Activated T-helper 2 cell treated with anti-CD3 and anti-CD28 coated beads, Interferon-gamma antibody, Interleukin-2, Interleukin-4, amounts not matched to agents 10 μg/mL and 5 μg/mL and 100 μg/mL, durations not matched to agents 14 hours and 24 hours and 36 hours (primary cell): ENCODE measurements at places on chromosomes 4 and X. TPM values are rescaled to one million over a fixed set of nuclear protein-coding genes. Genes with fewer than 3 reads are reported as not detected.

Gene BANK1
- total RNA-seq: 0.14 and 0.16 TPM in 2 replicates

Gene HPGD
- 0.48 and 1.2 TPM in 2 replicates for total RNA-seq

Gene UGT2A3
- total RNA-seq: not detected in 2 replicates

Gene OTC
- total RNA-seq: not detected in 2 replicates

Gene PAGE5
- total RNA-seq: not detected in 2 replicates

Gene MGARP
- not detected in 2 replicates for total RNA-seq

Gene CLDN22
- not detected in 2 replicates for total RNA-seq

Gene NDUFC1
- 50.9 and 51.4 TPM in 2 replicates for total RNA-seq

DNA sequence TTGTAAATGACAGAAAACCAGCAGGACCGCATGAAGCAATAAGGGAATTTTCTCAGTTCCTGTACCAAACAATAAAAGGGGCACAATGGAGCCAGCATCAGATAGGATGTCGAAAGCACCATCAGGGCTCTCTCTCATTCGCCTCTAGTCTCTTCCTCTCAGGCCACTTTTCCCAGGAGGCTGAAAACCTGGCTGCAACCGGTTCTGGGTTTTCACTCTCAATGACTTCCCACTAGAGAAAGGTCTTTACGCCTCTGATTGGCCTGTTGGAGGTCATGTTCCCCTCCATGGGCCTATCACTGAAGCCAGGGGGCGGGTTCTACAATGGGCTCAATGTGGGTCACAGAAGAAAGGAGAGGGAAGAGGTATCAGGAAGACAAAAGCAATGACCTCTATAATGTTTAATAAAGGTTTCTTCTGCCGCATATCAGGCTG lies 29.3 kb downstream of the ZNF827 start:
- H3K27ac ChIP-seq: no peak overlapping the region
- no peak for DNase-seq
- no peak overlapping the region for H3K4me3 ChIP-seq

DNA sequence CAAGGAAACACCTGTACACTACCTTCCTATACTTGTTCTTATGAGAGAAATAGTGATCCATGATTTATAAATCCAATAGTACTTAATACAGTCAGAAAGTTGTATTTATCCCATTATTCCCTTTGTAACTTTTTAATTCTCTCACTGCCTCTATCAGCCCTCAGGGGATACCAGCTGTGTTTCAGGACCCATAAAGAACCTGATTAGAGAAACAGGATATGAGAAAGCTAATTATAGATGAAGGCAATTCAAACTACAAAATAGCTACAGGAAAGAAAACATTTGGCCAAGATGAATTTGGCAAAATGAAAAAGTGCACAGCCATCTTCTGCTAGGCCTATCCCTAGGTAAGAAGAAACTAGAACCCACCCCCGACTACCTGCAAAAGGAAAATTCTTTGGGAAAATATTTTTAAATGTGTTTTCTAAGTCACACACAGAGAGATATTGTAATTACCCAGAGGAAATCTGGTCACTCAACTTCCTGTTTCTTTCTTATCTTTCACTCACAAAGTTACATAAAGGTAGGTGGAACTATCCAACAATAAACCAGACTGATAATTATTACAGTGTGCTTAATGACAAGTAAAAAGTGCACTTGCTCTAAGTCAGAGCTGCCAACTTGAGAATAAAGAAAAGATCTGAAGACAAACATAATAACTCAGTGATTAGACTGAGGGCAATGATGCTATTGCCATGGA lies 836.5 kb upstream of the HTR2C start:
- no peaks in the 10 kb centered on the region for H3K36me3 ChIP-seq
- H3K27me3 ChIP-seq: no peaks in the 10 kb centered on the region
- DNase-seq: no peak
- no peaks in the 10 kb centered on the region for H3K4me1 ChIP-seq
- H3K27ac ChIP-seq: no peak overlapping the region

- no peak overlapping the region for H3K4me3 ChIP-seq
- no peaks in the 10 kb centered on the region for H3K27me3 ChIP-seq
- no peak overlapping the region for H3K27ac ChIP-seq
- H3K4me1 ChIP-seq: no peaks in the 10 kb centered on the region
- no peak for DNase-seq
- no peaks in the 10 kb centered on the region for H3K36me3 ChIP-seq
Measured at GRCh38 chr4:95701500-95702170, 138.3 kb upstream of the PDHA2 start.

DNA sequence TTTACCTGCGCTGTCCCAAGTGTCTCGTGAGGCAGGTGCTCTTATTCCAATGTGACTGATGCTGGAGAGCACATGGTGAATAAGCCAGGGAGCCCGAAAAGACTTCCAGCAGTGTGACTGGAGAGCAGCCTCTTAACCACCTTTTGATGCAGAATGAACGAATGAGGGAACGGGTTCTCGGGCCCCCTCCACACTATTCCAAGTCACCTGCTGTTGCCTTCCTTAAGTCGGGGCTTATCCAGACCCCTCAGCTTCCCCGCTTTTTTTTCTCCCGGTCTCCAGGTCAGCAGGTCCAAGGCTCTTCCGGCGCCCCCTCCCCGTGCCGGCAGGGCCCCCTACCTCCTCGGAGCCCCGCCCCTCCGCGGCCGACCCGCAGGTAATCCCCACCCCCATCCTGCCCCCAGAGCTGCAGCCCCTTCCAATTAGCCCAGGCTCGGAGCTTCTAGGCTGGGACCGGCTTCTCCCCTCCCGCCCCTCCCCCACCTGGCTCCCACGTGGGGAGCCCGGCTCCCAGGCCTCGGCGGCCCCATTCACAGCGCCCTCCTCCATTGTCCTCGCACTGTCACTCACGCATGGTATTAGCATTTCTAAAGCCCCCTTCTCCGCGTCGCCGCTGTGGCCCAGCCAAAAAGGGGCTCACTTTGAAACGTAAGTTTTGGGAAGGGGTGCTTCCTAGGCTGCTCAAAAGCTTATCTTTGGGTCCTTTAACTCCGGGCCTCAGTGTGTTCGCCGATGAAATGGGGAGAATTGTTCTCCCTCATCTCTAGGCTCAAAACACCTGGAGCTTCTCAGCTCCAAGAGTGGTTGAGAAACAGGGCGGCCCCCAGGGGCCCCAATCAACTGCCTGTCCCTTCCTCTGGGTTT lies 56.2 kb upstream of the PJA1 start:
- H3K27me3 ChIP-seq: peaks cover 2% of the 10 kb centered on the region
- DNase-seq: no peak
- no peaks in the 10 kb centered on the region for H3K36me3 ChIP-seq
- no peak overlapping the region for H3K4me3 ChIP-seq
- H3K4me1 ChIP-seq: no peaks in the 10 kb centered on the region

- H3K36me3 ChIP-seq: peaks cover 30% of the 10 kb centered on the region
- no peak overlapping the region for H3K4me3 ChIP-seq
- no peak for DNase-seq
- no peak overlapping the region for H3K27ac ChIP-seq
- H3K4me1 ChIP-seq: peaks cover 26% of the 10 kb centered on the region
Measured at GRCh38 chrX:109716431-109717028, 16.5 kb downstream of the ACSL4 start.

DNA sequence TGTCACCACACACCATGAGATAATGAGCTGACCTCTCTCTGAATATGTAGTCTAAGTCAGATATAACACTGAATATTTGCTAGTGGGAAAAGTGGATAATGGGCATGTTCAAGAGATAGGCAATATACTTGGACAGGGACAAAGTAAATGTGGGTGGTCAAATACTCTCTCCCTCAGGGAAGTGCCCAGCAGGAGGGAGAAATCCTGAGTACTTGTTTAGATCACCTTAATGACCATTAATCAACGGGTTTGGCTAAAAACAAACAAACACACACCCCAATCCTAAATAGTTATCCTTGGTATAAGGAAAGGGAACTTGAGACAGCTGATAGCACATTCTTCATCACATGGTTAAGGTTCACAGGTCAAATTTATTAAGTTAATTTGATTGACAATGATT lies 933.5 kb downstream of the C4orf33 start:
- no peaks in the 10 kb centered on the region for H3K27me3 ChIP-seq
- H3K4me3 ChIP-seq: no peak overlapping the region
- no peak overlapping the region for H3K27ac ChIP-seq
- H3K4me1 ChIP-seq: no peaks in the 10 kb centered on the region
